ENCODE measurements at places on chromosomes 2 and 18. TPM values are rescaled to one million over a fixed set of nuclear protein-coding genes. Genes with fewer than 3 reads are reported as not detected.

The ABHD3 gene
- 10.3 TPM for total RNA-seq

The UBR3 gene
- 49.2 TPM for total RNA-seq

The GRB14 gene
- total RNA-seq: 8.0 TPM

- DNase-seq: no peak
These were observed 49.4 kb downstream of the MRPS9 start for GRCh38 chr2:105087273-105087672.

GRCh38 chr2:214713080-214713830 lies 96.2 kb downstream of the BARD1 start:
- DNase-seq: no peak

- no peak for DNase-seq
These were observed 127.5 kb downstream of the NFATC1 start for GRCh38 chr18:79523206-79523735.

DNA sequence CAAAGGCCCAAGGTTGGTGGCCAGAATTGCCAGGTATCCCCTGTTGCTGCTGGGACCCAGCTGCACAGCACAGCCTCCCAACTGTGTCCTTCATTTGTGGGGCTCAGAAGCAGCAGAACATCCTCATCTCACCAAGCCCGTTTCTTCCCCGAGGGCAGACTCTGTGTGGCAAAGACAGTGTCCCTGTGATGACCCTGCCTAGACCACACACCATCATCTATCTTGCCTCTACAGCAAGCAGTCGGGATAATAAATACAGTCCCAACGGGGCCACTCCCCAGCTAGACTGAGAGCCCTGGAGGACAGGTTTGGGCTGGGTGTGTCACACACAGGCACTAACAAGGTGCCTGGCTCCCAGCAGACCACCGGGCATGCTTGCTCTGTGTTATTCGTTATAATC lies 93.4 kb downstream of the PTGR3 start:
- peak; percentile 29 for DNase-seq

GRCh38 chr2:220512419-220512818 lies 885.0 kb downstream of the SLC4A3 start:
- no peak for DNase-seq

- DNase-seq: no peak
These were observed 169.1 kb upstream of the SIX2 start for GRCh38 chr2:45178359-45178758.

GRCh38 chr2:212882626-212883025 lies 268.8 kb downstream of the IKZF2 start:
- DNase-seq: no peak
